ENCODE measurements at places on chromosomes 1 and 21.

GRCh38 chr1:247642742-247643141, 36.8 kb downstream of the OR13G1 start:
- DNase-seq = no peak

- no peak for DNase-seq
These were observed 16.8 kb downstream of the SH3BGR start for GRCh38 chr21:39468559-39468958.

DNA sequence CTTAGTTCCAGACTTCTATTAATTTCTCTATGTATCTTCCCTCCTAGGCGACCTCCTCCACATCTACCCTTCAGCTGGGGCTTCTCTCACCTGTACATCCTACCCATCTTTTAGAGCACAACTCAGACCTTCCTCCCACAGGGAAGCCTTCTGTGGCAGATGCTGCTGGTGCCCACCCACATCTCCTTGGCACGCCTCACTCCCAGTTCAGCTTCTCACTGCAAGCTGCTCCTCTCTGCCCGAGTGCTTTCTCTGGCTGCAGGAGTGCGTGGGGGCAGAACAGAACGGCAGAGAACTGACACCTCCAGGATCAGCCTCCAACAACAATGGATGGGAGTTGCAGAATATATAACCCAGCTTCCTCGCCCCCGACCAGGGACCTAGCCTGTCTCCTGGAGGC, 36.5 kb downstream of the ZBTB18 start:
- no peak for DNase-seq

DNA sequence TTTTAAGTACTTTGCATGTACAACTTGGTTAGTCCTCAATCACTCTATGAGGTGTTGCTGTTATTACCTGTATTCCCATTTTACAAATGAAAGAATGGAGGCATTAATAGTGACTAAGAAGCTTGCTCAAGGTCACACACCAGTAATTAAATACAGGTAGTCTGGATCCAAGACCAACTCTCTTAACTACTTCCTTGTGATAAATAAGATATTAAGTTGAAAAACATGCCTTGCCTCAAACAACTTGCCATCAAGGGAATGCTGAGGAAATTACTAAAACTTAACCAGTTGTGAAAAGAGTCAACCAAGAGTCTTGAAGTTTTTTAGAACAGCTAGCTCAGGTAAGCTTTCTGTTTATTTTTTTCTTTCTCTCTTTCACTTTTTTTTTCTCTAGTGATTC, 21.0 kb upstream of the LAMC1 start:
- DNase-seq = no peak

GRCh38 chr1:241323514-241324195, 33.4 kb downstream of the RGS7 start:
- DNase-seq = peak; percentile 25

GRCh38 chr21:38351176-38351959, 94.6 kb downstream of the KCNJ15 start:
- DNase-seq = no peak

GRCh38 chr1:208248991-208249696, 5.0 kb upstream of the PLXNA2 start:
- DNase-seq = no peak

GRCh38 chr1:63454269-63454668, 68.8 kb downstream of the ITGB3BP start:
- DNase-seq = peak; percentile 19

DNA sequence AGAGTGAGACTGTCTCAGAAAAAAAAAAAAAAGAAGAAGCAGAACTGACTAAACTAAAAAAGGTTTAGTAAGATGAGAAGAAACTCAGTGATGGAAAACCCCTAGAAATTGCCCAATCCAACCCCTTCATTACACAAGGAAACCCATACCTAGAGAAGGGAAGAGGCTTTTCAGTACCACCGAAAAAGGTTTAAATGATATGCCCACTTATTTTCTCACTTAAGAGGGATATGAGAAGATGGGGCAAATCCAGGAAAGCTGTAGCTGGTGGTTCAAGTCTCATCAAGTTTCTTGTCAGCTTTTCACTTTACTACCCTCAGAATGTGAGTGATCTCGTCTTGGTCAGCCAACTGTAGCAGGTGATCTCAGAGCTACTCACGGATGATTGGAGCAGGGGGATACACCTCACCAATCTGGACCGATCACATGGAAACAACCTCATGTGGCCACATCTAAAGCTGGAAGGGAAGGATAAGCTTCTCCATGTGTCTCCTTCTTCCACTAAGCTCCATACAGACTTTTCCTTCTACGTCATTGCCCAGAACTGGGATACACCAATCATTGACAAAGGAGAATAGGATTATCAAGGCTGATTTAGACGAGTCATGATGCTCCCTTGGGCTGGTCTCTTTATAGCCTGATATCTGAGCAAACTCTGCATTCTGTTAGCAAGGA, 126.7 kb upstream of the POU3F1 start:
- DNase-seq = no peak

All from fibroblast of upper back skin (primary cell).